Umbilical cord (tissue), 2 donors: ENCODE measurements at places on chromosomes 7 and 10. TPM values are rescaled to one million over a fixed set of nuclear protein-coding genes. Genes with fewer than 3 reads are reported as not detected.

AGBL3 gene
- 16.9 TPM for total RNA-seq

HABP2 gene
- 0.24 TPM for total RNA-seq

DPP6 gene
- 1.2 TPM for total RNA-seq

PLXNA4 gene
- total RNA-seq = 34.9 TPM

DNAAF5 gene
- total RNA-seq = 4.3 TPM

H2AZ2 gene
- 117 TPM for total RNA-seq

ABCA13 gene
- 5.5 TPM for total RNA-seq

TDRD1 gene
- total RNA-seq = 0.24 TPM

SNCG gene
- total RNA-seq = 5.3 TPM

EGR2 gene
- 11.8 TPM for total RNA-seq

GRM3 gene
- 1.7 TPM for total RNA-seq

DOCK4 gene
- 7.7 TPM for total RNA-seq

TMEM176A gene
- total RNA-seq = 68.1 TPM

POT1 gene
- 51.3 TPM for total RNA-seq

PRSS1 gene
- 2.4 TPM for total RNA-seq

SPAM1 gene
- total RNA-seq = 1.2 TPM
